ENCODE measurements at places on chromosomes 7 and 10.

GRCh38 chr7:50531401-50531911 lies 33.7 kb downstream of the DDC start:
- DNase-seq: no peak

DNA sequence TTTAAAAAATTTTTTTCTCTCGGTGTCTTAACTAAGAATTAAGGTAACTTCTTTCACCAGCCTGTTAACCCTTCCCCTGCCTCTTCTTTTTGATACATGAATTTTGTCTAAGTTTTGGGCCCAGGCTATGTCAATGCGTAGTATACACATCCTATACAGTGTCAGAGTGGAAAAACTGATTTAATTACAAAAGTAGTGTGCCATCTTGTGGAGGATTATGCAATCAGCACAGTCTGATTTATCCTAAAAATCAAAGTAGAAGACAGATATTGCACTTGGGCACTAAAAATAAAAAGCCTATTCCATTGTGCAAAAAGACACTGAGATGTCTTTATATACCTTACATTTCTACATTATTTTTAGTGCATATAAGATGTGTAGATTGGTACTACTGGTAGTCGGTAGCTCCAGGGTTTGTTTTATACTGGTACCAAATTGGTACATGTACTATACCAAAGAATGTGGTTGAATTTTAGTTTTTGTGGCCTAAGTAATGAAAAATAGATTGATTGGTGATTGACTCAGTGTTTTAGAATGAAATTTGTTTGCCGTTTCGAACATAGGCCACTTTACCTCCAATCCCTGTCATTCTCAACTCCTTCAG lies 96.6 kb downstream of the MKLN1 start:
- DNase-seq: no peak

DNA sequence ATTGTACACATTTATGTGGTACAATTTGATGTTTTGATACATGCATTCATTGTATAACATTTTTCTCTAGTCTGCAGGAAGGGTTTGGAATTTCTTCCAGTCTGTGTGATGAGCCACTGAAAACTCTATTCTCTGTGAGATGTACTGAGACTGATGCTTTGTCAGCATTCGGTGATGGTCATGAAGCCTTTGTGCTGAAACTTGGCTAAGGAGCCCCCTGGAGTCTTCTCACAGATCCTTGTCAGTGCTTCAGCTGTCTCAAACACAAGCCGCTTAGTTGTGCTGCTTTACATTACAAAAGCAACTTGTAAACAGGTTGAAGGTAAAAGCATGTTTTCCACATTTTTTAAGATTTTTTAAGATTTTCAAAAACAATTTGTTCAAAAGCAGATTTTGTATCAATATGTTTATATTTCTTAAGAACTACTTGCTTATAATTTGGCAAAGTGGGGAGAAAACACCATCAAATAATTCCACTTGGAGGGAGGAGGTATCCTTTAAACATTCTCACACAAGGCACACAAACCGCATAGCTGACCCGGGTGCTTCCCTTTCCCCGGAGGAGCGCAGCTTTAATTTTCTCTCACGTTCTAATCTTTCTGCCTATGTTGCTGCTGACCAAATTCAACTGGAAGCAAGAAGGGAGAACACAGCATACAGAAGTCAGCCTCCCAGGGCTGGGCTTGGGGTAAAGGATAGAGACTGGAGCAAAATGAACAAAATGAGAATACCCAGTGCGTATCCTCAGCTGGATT lies 249.8 kb upstream of the VSTM2A start:
- no peak for DNase-seq

- no peak for DNase-seq
Measured at GRCh38 chr7:149859876-149860275, 13.9 kb upstream of the ATP6V0E2 start.

GRCh38 chr7:46386428-46387399 lies 465.6 kb upstream of the IGFBP3 start:
- no peak for DNase-seq

GRCh38 chr10:12510501-12510941 lies 161.2 kb downstream of the CAMK1D start:
- no peak for DNase-seq

- peak; percentile 31 for DNase-seq
Measured at GRCh38 chr10:35335133-35336083, 901 bp upstream of the CCNY start.

GRCh38 chr7:2122651-2123050 lies 110.1 kb downstream of the MAD1L1 start:
- no peak for DNase-seq

- DNase-seq: no peak
Measured at GRCh38 chr7:91832493-91833045, 47.9 kb downstream of the MTERF1 start.

- no peak for DNase-seq
Measured at GRCh38 chr10:52313256-52313932, 687 bp upstream of the DKK1 start.

DNA sequence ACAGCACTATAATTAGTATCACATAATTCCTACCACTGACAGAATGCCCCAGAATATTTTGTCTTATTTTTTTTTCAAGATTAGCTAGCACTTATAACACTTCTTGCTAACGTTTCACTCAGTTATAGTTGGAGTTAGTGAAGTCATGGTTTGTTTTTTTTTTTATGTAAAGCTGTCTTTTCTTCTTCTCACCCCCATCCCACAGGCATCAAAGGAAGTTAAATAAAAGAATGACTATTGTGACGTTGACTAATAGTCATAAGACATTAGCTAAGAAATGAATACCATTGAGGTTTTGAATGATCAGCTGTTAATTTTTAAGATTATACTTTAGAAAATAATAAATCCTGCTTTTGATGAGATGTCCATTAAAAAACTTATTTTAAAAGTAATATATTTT lies 498.3 kb downstream of the GFRA1 start:
- no peak for DNase-seq

GRCh38 chr10:93613126-93613525 lies 789 bp downstream of the PDE6C start:
- no peak for DNase-seq

GRCh38 chr7:113084496-113085172 lies 2.0 kb downstream of the GPR85 start:
- DNase-seq: no peak

DNA sequence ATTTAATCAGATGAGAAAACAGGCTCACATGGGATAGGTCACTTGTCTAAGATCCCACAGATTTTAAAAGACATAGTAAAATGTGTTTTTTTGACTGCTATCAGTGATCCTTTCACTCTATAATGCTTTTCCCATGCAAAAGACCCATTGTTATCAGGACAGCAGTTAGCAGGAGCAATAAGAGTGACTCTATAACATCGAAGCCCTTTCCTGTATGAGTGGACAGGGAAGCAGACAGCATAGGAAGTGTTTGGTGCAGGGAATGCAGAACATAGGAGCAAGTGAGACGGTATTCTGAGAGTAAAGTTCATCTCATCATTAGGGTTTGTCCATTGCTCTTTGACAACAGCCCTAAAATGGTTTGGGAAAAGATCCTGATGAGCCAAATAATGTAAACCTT lies 68.5 kb downstream of the SLC25A13 start:
- no peak for DNase-seq

DNA sequence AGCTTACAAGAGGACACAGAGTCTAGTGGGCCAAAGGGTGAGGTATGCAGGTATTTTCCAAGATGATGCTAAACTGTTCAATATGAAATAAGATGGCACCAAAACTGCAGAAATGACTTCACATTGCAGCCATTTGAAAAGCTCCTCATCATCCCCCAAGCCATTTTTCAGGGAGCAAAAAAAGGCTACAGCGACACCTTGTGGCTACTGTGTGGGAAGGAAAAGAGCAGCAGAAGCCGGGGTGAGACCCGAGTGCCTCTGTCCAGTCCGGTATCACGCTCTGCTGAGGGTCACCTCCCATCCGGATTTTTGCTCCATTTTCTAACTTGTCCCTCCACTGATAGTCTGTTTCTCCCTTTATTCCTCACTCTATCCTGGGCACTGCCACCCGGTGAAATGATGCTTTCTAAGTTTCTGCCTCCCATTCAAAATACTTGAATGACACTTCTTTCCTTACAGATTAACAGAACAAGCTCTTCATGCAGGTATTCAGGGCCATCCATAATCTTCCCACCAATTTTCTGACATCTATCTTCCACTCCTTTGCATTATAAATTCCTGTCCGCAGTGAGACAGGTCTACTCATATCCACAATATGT lies 220.2 kb downstream of the DGKI start:
- DNase-seq: no peak

GRCh38 chr7:115047958-115048720 lies 126.2 kb downstream of the MDFIC start:
- DNase-seq: no peak

DNA sequence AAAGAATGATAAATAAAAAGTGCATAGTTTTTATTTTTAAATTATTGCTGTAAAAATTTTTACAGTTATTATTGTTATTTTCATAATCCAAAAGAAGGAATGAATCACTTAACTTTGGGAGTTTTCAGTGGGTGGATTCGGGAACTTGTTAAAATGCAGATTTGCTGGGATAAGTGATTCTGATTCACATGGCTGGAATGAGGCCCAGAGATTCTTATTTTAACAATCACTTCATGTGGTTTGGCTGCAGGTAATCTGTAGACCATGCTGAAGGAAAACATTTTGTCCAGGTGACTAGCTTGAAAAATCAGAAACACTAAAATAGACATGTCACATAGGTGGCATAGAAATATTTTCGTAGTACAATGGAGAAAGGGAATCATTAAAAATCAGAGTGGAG lies 13.9 kb downstream of the CROT start:
- no peak for DNase-seq

- peak; percentile 71 for DNase-seq
Measured at GRCh38 chr10:77603534-77603927, 34.1 kb downstream of the KCNMA1 start.

- DNase-seq: no peak
Measured at GRCh38 chr10:116097239-116097784, 175.7 kb downstream of the GFRA1 start.

GRCh38 chr10:120948889-120949608 lies 97.9 kb downstream of the WDR11 start:
- peak; percentile 71 for DNase-seq

DNA sequence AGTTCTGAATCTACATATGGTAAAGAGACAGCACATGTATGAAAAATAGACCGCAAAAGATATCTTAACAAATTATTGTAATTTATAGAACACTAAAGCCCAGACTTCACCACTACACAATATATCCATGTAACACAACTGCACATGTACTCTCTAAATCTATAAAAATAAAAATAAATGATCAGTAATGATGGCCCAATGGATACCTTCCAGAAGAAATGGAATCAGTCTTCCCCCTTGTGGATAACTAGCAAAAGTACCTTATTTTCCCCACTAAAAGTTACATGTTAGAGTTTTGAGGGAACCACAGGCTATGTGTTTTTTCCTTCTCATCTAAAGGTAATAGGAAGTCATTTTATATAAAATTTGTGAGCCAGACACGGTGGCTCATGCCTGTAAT lies 25.7 kb downstream of the C7orf25 start:
- DNase-seq: no peak

DNA sequence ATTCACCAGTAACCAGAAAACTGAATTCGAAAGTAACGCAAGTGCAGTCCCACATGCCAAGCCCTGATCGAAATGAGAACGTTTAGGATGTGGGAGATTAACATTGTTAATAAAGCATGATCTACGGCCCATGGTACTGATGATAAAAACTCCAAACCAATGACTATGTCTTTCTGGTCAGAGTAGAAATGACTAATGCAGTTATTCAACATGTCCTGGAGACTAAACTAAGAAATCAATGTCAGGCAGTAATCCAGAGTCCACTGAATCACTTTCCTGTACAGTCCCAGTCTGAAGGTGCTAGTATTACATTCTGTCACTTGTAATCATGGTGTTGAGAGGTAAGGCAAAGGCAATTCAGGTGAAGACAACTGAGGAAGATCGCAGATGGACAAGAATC lies 14.4 kb downstream of the NPSR1 start:
- no peak for DNase-seq

- peak; percentile 79 for DNase-seq
Measured at GRCh38 chr7:98284335-98285036, 3.0 kb downstream of the BRI3 start.

DNA sequence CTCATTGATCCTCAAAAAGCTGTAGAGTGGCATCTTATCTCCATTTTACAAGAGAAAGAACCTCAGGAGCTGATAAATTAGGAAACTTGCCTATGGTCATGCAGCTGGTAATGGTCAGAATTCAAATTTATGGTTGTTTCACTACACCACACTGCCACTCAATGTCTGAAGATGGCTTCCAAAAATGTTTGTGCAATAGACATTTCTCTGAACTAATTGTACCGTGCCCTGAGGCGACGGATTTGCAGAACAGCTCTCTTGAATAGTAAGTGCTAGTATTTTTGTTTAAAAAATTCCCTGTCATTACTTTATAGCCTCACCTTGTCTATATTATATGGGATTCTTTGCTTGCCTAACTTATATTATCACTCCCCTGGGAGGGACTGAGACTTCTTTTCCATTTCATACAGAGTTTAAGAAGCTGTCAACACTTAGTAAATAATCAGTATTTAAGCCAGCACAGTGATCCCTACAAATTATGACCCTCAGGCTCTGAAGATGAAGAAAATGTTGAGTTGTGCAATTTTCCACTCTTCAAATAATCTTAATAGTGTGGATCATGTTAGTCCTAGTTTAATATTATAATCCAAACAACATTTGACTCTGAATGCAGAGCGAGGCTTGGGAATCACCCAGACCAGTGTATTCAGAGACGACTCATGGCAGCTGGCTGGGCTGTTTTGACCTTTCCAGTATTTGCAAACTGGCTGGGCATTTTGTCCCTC lies 346.6 kb downstream of the PTEN start:
- no peak for DNase-seq

GRCh38 chr7:33079763-33080690 lies 17.5 kb upstream of the NT5C3A start:
- DNase-seq: no peak

DNA sequence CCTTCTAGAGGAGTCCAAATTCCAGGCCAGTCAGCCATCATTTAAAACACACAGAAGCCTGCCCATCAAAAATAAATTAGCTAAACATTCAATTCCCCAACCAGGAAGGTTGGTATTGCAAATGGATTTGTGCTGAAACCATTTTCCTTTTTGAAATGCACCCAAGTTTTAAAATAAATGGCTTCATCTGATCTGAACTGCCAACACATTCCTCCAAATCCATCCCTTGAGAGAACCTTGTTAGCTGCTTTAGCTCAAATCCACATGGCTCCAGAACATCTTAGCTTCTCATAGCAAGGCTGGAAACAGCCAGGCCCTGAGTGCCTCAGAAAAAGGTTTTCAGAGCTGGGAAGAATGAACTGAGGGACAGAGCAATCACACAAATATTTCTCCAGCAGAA lies 306.3 kb downstream of the FZD1 start:
- no peak for DNase-seq

DNA sequence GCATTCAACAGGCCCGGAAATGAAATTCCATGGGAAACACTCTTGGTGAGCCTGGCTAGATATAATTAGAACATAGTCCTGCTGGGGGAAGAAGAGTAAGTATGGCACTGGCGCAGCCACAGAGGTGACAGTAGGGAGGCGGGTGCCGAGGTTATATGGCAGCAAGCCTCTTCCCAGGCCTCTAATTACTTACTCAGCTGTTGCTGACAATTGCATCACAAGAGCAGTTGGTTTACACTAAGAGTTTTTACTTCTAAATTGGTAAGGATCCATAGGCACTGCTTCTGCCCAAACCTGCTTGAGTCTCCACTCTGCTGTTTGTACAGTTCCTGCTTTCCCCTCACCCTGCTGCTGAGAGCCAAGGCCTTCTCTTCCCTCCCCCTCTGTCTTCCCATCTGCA lies 93.3 kb upstream of the DUSP5 start:
- DNase-seq: no peak

Measured in right lobe of liver (tissue), 6 donors.